ENCODE measurements at places on chromosomes 7 and 10.

DNA sequence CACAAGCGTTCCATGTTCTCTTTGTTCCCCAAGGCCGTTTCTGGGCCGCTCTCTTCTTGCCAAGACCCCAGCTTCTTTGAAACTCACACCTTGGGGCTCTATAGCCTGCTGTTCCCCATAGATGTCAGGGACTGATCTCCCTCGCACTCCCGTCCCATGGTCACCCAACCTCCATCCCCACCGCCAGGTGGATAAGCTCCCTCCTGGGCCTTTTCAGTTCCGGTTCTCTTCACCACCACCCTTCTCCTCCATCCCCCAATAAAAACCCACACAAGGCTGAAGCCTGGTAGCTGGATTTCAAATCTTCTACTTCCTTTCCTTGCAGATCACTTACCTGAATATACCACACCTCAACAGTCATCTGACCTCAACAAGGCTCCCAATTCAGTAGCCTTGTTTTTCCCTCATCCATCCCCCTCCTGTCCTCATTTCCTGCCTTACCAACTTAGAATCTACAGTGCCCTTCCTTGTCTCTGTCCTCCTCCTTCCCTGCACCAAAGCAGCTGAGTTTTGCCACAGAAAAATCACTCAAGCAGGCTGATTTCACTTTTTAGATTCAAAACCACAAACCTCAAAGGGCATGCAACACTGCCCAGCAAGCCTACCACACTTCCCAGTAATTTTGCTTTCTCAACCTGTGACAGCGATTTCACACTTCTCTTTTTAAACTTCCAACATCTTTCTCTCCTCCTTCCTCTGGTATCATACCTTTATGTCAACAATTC, 7.7 kb downstream of the SLC37A3 start:
- DNase-seq, result no peak

DNA sequence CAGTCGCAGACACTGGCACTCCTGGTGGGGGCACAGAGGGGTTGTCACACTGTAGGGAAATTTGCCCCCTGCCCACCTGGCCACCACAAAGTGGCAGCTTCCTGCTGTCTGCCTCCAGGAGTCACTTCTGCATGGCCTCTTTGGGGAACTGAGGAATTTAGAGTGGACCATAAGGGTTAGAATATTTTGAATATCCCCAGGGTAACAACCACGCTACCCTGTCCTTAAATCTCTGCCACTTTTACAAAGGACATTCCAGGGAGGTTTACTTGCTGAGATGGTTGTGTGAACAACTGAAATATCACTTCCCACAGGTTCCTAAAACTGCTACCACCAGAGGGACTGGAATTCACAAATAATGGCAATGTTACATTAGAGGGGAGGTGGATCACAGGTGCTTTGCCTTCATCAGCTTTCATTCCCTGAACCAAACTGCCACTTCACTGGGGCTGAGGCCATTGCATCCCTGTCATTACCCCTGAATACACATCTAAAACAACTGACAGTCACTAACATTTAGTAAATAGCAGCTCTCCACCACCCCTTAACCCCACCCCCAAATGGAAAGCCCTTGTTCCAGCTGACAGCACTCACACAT, 88.1 kb upstream of the IFRD1 start:
- DNase-seq, result no peak

DNA sequence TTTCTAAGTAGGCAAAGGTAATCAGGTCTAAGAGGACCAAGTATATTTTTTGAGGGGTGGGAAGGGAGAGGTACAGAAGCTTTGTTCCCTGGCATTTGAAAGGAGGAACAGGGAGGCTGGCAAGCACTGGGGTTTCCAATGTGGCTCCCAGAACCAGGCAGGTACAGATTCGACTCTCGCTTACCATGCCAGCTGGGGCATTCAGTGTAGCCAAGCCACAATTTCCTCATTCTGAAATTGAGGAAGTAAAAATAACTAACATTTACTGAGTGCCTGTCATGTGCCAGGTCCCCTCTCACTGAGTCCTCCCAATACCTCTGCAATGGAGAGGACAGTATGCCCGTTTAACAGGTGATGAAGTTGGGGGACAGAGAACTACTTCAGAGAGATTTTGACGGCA, 45.9 kb upstream of the BET1 start:
- DNase-seq, result no peak

DNA sequence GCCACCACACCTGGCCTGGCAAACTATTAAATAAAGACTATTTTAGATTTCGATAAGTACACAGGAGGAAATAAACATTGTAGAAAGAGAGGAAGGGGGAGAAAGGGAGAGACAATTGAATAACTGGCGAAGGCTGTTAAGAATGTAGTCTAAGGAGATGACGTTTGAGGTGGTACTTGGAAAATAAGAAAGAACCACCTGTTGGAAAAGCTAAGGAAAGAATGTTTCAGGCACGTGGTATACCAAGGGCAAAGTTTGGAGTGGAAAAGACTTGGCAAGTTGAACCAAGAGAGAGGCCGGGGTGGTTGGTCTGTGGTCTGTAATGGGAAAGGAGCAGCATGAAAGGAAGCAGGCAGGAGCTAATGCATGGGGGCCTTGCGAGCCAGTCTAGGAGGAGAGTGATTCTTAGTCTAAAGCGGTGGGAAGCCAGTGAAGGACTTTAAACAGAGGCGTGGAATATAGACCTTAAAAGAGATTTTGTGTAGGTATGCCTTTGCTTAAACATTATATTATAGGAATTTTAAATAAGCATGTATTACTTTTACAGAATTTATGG, 9.4 kb downstream of the ING3 start:
- DNase-seq, result no peak

DNA sequence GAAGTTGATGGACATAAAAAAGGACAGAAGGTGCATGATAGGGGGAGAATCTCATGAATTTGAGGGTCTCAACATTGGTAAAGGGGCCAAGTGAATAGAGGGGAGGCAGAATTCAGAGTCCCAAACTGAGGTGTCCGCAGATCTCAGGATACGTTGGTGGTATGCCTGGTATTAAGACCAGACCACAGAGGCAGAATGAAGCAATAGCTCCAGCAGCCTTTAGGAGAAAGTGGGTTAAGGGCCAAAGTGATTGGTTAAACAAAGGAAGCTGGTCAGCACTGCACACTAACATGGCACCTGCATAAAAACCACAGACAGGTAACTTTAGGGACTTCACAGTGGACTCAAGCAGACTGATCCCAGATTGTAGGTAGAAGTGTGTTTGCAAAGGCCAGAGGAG, 37.5 kb downstream of the MEST start:
- no peak for DNase-seq

DNA sequence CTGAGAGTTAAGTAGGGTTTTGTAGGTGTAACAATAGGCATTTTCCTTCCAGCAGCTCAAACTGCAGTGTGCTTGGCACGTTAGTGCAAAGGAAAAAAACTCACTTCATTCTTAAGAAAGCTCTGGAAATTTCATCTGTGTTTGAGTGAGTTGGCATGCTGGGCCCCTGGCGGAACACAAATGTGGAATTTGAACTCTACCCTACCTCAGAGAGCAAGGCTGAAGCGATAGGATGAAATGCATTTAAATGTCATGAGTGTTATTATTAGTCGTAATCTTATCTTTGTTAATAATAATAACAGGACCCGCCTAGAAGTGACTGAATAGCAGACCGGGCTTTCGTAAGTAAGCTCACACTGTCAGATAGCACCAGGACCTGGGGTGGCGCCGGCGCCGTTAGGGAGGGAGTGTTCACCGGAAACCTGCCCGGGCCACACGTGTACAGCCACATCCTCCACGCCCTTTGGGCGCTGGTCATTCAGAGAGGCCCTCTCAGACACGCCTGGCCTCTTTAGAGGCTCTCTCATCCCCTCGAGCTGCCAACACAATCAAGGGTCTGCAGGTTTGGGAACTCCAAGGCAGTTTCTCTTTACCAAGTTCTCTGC, 63.5 kb downstream of the GRK5 start:
- DNase-seq, result peak; percentile 52

DNA sequence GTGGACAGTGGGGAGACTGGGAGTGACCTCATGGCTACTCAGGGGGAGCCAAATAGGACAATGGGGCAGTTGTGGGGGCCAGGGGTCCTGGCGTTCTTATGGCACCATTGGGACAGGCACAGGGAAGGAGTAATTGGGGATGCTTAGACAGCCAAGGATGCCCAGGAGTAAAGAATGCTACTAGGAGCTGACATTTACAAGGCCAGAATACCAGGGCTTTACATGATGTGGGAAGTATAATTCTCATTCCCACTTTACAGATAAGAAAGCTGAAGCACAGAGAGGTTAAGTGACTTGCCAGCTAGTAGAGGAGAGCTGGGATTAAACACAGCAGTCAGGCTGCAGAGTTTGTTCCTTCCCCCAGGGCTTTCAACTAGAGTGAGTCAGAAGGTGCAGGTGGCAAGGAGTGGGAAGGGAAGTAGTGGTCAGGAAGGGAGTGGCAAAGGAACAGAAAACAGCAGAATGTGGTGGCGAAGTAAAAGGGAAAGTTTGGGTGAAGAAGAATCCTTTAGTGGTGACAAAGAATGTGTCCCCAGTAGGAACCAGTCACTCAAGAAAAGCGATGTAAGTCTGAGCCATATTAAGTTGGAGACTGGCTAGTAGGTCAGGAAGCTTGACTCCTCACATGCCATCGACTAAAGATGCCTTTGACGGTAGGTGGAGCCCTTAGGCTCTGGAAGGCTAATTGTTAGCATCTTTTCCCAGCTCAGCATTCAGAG, 32.8 kb downstream of the CPVL start:
- DNase-seq, result no peak

- no peak for DNase-seq
These were observed 106.1 kb downstream of the PRKCQ start for GRCh38 chr10:6473901-6474370.

GRCh38 chr10:18368682-18369081, 228.5 kb downstream of the CACNB2 start:
- DNase-seq, result peak; percentile 9

GRCh38 chr7:47946581-47947354, 1.5 kb downstream of the PKD1L1 start:
- DNase-seq, result no peak

GRCh38 chr7:81235997-81236396, 317.1 kb upstream of the SEMA3C start:
- DNase-seq, result no peak
